ENCODE measurements at places on chromosomes 2 and 18.

- DNase-seq, result no peak
These were observed 1277.0 kb upstream of the SLC39A10 start for GRCh38 chr2:194380011-194380410.

DNA sequence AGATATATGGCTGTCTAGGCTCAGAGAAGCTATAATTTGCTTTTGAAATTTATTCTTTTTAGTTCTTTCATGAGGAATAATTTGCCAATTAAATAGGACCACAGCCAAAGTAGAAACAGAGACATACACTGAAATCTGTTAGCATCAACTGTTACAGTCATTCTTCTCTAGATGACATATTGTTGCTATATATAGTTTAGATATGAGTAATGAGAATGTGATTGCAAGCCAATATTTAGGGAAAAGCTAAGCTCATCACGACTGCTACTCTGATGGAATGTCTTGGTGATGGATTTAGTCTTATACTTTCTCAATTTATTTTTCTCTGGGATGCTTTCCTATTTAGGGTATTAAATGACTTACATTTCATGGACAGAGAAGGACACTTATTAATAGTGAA lies 259.1 kb downstream of the LNPK start:
- DNase-seq, result peak; percentile 27

DNA sequence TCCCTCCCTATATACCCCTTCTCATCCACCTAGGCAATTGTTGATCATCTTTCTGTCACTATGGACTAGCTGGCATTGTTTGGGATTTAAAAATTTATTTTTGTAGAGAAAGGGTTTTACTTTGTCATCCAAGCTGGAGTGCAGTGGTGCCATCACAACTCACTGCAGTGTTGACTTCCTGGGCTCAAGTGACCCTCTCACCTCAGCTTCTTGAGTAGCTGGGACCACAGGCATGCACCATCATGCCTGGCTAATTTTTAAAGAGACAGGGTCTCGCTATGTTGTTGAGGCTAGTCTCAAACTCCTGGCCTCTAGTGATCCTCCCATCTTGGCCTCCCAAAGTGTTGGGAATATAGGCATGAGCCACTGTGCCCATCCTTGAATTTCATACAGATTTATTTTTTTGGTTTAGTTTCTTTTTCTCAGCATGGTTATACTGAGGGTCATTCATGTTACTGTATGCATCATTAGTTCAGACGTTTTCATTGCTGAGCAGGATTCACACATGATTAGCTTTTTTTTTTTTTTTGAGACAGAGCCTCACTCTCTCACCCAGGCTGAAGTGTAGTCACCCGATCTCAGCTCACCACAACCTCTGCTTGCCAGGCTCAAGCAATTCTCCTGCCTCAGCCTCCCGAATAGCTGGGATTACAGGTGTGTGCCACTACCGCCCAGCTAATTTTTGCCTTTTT lies 8.6 kb upstream of the PCARE start:
- no peak for DNase-seq

- DNase-seq, result no peak
These were observed 47.1 kb upstream of the IGFBP5 start for GRCh38 chr2:216742411-216742810.

- DNase-seq, result no peak
These were observed 61.7 kb downstream of the PDCL3 start for GRCh38 chr2:100624536-100624935.

GRCh38 chr2:239268549-239268948 lies 132.3 kb downstream of the HDAC4 start:
- DNase-seq, result no peak

- no peak for DNase-seq
These were observed 1272.8 kb upstream of the ZEB2 start for GRCh38 chr2:145792745-145793144.

GRCh38 chr2:232896720-232897597 lies 26.9 kb downstream of the SNORC start:
- no peak for DNase-seq

- no peak for DNase-seq
These were observed 83.6 kb upstream of the CYP1B1 start for GRCh38 chr2:38159597-38159996.

DNA sequence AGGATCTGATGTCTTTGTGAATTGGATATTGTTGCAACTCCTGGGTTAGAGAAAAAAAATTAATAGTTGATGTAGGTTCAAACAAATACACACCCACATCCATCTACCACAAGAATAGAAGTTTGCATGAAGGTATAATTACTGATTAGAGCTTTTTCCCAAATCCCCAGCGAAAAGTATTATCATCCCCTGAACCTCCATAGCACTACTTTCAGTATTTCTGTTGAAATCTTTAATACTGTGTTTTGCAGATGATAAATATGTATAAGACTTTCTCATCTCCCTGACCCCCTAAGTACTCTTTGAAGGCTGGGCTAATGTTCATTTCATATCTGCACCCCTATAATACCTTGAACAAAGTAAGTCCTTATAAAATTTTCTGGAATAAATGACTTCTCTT lies 6.4 kb downstream of the FN1 start:
- DNase-seq, result no peak

GRCh38 chr18:74425876-74426275 lies 31.2 kb downstream of the DIPK1C start:
- DNase-seq, result no peak

DNA sequence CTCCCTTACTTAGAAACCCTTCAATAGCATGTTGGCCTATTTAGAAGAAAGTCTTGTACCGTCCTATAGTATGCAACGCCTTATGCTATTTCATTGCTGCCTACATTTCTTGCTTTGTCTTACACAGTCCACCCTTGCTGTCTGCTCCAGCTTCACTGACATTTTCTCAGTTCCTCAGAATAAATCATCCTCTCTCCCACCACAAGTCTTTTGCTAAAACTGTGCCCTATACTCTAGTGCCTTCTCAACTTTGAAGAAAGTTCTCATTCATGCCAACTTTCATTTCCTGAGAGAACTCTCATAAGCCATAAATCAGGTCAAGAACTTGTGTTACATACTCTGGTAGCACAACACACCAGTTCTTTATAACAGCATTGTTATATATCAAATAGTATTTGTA lies 54.3 kb upstream of the COL3A1 start:
- no peak for DNase-seq

DNA sequence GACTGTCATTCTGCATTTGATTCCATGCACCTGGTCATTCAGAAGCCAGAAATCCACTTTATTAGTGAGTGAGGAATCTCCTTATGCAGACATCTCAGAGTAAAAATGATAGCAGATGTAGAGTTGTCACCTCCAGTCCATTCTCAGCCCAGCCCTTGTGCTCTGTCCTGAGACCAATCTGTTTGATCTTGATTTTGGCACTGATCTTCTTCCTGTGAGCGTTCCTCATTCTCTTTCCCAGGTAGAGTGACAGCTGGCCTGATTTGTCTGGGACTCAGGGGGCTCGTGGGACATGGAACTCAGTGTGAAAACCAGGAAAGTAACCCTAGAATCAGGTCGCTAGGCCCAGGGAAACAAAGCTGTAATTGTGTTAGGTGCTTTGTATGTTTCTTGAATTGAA lies 8.9 kb downstream of the ARHGAP25 start:
- no peak for DNase-seq

Measured in fibroblast of skin of left biceps (primary cell).